ENCODE measurements at places on chromosomes 5 and 9.

GRCh38 chr9:68697851-68698250, 7.2 kb upstream of the PIP5K1B start:
- DNase-seq = no peak

GRCh38 chr9:111427186-111427585, 57.0 kb downstream of the ECPAS start:
- DNase-seq = no peak

GRCh38 chr9:128033609-128034008, 33.5 kb downstream of the NAIF1 start:
- no peak for DNase-seq

- DNase-seq = no peak
Measured at GRCh38 chr9:27441741-27442070, 82.4 kb upstream of the IFNK start.

DNA sequence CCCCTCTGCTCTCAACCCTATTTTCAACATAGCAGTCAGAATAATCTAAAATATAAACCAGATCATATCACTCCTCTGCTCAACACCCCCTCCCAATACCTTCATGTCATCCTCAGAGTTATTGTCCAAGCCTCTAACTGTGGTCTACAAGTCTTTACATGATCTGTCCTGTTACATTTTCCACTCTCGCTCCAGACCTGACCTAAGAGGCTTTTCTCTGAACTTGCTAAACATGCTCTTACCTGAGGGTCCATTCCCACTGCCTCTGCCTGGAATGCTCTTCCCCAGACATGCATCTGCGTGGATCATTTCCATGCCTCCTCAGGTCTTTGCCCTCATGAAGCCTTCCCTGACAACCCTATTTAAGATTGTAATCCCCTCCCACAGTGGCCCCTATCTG, 12.0 kb downstream of the NIPSNAP3B start:
- no peak for DNase-seq

DNA sequence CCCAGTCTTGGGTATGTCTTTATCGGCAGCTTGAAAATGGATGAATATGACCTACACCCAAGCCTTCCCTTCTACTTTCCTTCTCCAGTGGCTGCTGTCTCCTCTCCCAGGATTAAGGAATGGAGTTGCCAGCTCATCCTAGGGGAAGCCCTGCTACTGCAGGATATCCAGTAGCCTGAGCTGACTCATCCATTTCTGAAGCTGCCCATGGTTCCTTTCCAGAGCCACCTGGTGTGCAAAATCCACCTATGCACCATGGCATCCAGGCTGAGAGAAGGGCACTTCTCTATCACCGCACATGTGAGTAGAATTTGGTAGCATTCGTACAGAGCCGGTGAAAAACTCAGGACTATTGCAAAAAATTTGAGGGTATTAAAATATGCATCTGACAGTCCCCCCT, 290.8 kb downstream of the YTHDC2 start:
- DNase-seq = no peak

DNA sequence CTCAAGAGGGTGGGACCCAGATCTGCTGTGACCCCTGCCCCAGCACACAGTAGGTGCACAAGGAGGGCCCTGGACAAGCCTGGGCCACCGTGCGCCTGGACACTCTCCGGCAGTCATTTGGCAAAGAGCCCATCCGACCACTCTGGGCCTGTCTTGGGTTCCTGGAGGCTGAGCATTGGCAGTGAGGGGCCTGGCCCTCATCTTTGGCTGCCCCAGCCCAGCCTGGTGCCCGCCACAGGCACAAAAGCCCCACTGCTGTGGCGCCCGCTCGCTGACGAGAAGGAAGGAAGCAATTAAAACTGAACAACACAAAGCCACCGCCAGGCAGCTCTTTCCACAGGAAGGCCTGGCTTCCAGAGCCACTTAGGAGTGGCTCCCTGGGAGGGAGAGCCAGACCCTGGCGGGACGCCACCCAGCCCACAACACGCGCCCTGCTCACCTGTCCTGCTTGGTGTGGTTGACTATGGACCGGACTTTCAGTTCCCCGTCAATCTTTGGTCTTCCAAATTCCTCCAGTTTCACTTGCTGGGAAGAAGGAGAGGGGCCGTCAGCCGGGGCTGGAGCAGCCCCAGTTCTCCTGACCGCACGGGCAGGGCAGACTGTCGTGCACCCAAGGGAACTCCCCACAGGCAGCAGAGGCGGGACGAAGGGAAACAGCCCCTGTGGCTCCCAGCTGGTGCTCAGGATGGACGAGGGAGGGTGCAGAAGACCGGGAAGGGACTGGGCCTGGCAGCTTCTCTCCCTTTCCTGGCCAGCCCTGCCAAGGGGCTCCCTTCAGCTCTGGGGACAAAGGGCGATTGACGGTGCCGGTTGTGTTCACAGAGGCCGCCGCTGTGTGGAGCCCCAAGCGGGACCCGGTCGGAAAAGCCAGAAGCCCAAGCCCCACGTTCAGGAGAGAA, 50.9 kb upstream of the SARDH start:
- no peak for DNase-seq

GRCh38 chr9:86500667-86501435, 146.6 kb upstream of the TUT7 start:
- no peak for DNase-seq

DNA sequence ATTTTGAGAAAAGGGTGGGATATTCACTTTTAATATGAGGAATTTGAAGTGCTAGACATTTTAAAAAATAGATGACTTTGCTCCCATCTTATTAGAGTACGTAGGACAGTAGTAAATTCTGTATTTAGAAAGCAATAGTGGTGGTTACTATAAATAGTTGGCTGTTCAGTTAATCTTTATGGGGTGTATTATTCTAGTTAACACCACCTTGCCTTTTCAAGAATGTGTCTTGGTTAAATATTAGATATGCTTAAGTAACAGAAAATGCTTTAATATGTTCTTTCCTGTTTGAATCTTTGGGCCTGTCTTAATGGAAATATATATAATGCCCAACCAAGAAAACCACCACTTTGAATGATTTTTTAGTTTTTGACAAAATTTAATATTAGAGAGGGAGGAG, 608.7 kb upstream of the FAM174A start:
- DNase-seq = no peak

DNA sequence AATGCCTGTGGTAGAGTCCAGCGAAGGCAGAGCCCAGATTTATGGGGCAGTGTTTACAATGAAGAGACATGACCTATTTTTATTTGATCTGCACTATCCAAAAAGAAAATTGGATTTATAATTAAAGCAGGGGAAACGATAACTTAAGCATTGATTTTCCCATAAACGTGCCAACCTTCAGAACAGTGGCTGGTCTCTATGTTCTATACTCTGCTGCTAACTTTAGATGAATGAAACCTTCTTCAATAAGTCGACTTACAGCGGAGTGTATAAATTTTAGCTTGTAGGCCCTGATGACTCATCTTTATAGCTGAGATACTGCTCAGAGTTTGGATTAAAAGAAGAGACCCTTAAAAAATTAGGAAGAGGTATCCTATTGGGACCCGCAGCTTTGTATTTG, 452.6 kb downstream of the TLR4 start:
- DNase-seq = no peak

DNA sequence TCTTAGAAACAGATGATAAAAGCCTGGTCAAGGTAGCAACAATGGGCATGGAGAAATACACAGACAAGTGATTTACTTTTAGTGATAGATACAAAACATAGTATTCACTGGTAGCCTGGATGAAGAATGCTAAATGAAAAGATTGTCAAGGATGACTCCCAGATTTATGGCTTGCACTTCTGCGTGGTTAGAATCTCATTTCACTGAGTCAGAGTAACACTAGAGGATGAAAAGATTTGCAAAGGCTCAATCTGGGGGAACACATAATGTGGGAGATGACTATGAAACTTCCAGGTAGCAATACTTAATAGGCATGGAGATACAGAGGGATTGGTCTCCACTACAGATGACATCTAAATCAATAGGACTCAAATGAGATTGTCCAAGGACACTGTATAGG, 38.4 kb downstream of the AGTPBP1 start:
- no peak for DNase-seq
